Fibroblast of skin of left quadriceps (primary cell): ENCODE measurements at places on chromosomes 2 and 18.
A peak's percentile ranks its signal among the peaks of the same experiment; 100 is the strongest.

- DNase-seq: peak; percentile 74
Observed at GRCh38 chr2:43083710-43084698, 142.4 kb downstream of the ZFP36L2 start.

GRCh38 chr2:55451699-55452098, 32.0 kb upstream of the CCDC88A start:
- no peak for DNase-seq

DNA sequence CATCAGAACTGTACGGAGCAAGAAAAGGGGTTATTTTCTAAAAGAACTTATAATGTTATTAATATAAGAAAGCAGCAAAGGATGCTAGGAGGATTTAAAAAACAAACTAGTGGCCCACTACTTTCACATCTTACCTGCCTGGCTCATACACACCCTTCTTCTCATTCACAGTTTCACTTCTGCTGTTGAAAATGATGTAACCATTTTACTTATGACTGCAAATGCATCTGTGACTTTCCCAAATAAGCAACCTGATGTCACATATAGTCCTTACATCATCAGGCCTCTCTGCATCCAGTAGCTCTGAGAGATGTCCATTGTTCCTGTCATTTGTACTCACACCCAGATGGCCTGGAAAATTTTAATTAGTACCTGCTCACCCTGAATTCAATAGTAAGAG, 101.8 kb upstream of the MYO3B start:
- DNase-seq: no peak

- DNase-seq: no peak
Observed at GRCh38 chr18:64714086-64714485, 565.2 kb upstream of the LINC00305 start.

DNA sequence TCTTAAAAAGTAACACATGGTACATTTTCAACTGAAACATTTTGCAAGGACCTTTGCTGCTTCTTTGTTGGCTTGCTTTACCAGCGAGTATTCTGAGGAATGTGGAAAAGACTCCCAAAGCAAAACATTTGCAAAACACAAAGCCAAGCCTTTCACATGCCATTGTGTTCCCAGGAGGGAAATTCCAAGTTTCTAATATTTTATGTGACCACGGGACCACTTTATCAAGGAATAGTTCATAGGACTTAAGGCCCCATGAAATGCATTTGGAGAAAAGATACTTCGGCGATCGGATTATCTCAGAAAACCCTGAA, 26.2 kb downstream of the CYP27C1 start:
- peak; percentile 78 for DNase-seq

GRCh38 chr2:118348380-118349034, 260.2 kb downstream of the INSIG2 start:
- DNase-seq: no peak

- no peak for DNase-seq
Observed at GRCh38 chr2:20212871-20213503, 11.9 kb downstream of the SDC1 start.

GRCh38 chr2:44392338-44392943, 30.7 kb downstream of the CAMKMT start:
- DNase-seq: peak; percentile 10

DNA sequence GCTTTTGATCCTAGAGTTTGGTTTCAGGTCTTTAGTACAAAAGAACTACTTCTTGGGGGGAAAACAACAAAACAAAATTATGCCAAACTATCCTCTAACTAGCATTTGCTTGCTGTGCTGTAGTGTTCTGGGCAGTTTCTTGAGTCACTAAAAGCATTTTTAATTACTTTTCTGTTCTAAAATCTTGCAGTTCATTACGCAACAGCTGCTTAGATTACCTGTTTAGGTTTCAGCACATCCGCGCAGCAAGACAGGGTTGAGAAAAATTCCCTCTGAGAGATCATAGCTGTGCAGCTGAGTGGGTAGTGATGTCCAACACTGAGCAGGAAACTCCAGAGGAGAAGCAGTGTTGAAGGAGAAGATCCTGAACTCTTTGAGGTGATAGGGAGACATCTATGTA, 9.0 kb downstream of the DAW1 start:
- DNase-seq: no peak

DNA sequence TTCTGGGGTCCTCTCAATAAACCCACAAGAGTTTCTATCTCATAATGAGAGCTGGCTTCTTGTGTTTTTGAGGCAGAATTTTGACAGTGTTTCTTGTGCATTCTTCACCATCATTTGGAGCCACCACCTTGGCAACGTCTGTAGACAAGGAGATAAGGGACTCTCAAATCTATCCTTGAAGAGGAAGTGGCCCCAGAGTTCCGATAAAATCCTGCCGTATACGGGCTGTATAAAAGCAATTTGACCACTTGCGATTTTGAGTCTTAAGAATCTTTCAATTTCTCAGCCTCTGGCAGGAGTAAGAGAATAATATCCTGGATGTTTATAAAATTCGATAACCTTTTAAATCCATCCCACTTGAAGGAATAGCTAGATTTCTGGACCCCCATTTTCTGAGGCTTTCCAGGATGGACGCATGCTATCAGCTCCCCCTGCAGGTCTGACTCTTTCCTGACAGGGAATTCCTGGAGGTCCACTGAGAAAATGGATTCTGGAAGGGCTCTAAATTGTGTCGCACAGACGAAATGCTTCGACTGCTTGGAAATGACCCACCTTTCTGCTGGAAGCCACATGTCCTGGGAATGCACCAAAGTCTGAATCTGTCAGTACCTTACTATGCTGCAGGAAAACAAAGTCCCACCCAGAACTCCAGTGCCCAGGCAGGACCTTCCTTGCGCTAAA, 54.1 kb downstream of the E2F6 start:
- no peak for DNase-seq

DNA sequence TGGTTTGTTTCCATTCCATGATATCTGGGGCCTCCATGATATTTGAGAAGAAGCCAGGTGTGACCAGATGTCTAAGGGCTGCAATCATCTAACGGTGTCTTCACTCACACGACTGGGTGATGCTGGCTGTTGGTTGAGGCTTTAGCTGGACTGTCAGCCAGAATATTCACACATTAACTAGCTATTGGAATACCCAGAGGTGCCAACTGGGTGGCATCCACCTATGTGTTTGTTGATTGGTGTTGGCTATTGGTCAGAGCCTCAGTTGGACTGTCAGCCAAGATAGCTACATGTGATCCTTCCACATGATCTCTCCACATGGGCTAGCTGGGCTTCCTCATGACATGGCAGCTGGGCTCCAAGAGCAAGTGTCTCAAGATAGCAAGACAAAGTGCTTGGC, 117.4 kb downstream of the CDCA7 start:
- DNase-seq: no peak

DNA sequence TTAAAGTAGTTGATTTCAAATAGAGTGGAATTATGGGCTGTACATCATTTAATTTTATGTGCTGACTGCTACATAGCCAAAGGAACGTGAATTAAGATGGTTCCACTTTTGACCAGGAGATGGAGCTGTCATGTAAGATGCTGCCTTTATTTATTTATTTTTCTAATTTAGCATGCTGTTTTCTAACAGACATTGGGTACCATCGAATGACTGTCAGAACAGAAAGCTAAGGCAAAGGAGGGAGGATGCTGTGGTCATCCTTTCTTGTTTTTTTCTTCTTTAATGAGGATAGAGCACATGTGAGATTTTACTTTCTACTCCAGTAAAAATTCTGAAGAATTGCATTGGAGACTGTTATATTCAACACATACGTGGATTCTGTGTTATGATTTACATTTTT, at the start of gene SCN2A:
Gene SCN2A (plus strand): TSS at position 185 of the 400 bp plus-strand sequence. CDS start 56,410 bp downstream, outside the sequence.
- DNase-seq: peak; percentile 8

DNA sequence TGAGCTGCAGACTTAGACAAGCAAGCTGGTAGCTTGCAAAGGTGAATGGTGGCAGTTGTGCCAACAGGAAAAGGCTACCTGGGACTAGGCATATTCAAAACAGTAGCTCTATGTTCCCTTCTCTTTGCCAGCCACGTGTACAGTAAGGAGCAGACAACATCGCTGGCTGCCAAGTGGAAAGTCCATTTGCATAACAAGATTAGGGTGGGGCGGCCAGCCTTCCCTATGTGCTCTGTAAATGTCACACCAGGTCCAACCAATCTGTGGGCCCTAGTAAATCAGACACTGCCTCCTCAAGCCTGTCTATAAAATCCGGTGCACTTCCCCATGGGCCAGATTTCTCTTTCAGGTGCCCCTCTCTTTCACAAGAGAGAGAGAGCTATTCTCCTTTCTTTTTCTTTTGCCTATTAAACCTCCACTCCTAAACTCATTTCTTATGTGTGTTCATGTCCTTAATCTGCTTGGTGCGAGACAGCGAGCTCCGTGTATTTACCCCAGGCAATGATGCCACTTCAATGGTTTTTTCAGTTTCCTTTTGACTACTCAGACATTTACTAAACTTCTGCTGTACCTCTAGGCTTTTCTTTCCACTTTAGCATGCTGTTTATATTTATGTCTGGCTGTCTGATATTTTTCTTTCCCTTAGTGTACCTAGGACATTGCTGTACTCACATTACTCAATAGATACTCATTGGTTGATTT, 297.4 kb upstream of the GCFC2 start:
- DNase-seq: no peak

- DNase-seq: no peak
Observed at GRCh38 chr2:230405824-230406223, 10.2 kb upstream of the SP100 start.

DNA sequence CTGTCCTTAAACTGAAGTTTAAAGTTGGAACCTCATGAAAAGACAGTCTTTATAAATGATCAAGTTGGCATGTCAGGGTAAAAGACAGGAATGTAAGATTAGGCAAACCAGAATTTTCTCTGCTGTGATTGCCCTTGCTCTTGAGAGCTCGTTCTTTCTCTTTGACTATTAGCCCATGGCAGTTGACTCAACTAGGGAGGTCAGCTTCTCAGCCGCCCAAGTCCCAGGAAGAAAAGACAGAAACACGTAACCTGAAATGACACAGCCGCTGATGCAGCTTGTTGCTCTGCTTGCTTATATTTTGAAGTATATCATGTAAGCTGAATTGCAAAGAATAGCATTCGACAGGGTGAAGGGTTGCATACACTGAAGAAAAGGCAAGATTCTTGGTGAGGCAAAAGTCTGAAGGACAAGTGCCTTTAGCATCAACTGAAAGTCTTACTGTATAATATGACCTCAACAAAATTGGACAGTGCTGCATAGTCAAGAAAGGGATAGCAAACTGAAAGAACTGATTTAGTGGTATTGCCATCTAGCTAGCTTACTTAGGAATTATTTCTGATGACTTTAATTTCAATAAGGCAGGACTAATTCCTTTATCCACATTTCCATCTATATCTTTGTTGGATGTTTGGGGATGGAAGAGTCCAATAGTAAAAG, 54.7 kb downstream of the ARHGAP15 start:
- no peak for DNase-seq

- DNase-seq: no peak
Observed at GRCh38 chr2:189641590-189641989, 19.7 kb upstream of the ASNSD1 start.

DNA sequence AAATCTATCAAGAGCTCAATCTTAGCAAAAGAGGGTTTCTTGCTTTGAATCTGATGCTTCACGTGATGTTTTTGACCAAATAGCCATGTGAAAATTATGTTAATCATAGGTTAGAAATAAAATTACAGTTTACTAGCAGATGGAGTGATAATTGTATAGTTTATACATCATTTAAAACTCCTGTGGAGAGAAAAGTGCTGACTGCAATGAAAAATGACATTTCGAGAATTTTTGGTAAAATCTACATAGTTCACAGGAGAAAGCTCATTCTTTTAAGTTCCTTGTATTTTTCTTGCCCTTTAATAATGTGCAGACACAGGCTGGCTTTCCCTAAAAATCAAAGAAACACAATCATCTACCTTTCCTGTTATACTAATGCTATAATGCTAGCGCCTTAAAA, 33.2 kb downstream of the RBKS start:
- no peak for DNase-seq
